Ecto neural progenitor cell (in vitro differentiated cells): ENCODE measurements at places on chromosomes 16 and 17.

- no peak for DNase-seq
Measured at GRCh38 chr16:13084331-13084730, 182.9 kb downstream of the SHISA9 start.

DNA sequence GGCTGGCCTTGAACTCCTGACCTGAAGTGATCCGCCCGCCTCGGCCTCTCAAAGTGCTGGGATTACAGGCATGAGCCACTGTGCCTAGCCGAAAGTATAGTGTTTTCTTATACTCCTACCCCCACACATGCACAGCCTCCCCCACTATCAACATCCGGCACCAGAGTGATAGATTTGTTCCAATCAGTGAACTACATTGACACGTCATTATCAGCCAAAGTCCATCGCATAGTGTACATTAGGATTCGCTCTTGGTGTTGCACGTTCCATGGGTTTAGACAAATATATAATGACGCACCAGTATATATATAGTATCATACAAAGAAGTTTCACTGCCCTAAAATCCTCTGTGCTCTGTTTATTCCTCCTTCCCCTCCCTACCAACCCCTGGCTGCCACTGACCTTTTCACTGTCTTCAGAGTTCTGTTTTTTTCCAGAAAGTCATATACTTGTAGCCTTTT is 11.9 kb upstream of the TM4SF5 start:
- DNase-seq: no peak

GRCh38 chr17:55785181-55785580 is 34.3 kb downstream of the PCTP start:
- DNase-seq: no peak

GRCh38 chr17:68461589-68461988 is 4.3 kb upstream of the WIPI1 start:
- DNase-seq: no peak

- no peak for DNase-seq
Measured at GRCh38 chr16:9002042-9002441, 38.3 kb upstream of the USP7 start.

DNA sequence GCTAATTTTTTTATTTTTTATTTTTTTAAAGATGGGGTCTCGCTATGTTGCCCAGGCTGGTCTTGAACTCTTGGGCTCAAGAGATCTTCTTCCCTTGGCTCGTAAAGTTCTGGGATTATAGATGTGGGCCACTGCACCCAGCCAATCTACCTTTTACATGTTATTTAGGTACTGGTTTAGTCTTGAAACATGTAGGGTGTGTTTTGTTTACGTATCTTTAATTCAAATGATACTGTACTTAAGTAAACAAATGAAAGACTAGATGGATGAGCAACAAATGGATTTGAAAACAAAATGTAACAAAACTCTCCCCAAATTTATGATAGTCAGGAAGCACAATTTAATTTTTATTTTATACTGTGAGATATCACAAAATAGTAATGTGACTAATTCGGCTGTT is 207.7 kb downstream of the LGALS9B start:
- DNase-seq: no peak

DNA sequence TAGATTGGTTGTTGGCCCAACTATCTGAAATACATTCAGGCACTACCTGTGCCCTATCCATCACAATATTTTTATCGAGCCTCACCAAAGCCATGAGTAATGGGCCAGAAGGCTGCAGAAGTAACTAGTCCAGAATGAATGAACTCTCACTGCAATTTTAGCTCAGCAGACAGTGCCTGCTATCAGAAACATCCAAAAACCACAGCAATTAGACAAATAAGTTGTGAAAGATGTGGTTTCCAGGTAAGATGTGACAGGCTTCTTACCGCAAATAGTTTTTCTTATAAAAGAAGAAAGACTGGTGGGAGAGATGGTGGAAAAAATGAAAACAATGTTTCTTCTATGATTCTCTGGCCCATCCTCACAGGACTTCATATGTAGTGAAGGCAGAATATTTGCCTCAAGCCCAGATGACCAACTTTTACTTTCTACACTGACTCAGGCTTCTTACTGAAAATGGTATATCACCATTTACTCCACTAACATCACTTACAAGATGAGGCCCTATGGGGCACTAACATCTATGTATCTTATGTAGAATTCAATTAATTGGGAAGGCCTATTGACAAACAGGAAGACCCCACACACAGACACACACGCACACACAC is 9.8 kb upstream of the RFFL start:
- no peak for DNase-seq

GRCh38 chr17:43616421-43616820 is 45.3 kb downstream of the MEOX1 start:
- DNase-seq: no peak

GRCh38 chr16:66524601-66525164 is 25.2 kb downstream of the TK2 start:
- no peak for DNase-seq

GRCh38 chr17:74005790-74006189 is 197.7 kb upstream of the RPL38 start:
- no peak for DNase-seq

- no peak for DNase-seq
Measured at GRCh38 chr16:12500771-12501170, 302.9 kb downstream of the CPPED1 start.

DNA sequence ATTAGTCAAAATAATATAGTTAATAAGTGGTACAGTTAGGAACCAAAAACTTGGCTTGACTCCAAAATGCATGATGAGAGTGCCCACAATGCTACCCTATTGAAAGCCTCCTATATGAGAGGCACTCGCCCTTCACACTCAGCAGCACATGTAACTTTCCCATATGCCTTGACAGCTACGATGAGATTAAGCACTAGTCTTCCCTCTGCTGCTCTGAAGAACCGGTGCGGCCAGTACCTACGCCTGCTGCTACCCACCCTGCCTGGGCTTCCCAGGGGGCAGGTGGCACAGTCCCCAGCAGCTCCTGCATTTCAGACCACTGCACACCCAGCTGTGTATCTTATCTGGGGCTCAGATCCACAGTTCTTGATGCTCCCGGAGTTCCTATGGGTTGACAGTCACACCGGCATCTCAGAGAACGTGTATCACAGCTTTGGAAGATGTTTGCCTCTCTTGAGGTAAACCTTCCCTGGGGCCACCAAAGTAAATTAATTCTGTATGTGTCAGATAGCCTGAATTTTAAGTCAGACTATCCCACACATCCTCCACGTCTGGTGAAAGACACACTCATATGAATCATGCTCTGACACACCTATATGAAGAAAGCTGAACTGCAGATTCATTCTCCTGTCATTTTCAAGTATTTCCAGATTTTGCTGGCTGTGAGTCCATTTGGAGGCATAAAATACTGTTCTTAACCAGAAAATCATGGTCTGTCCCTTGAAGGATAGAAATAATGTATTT is 77.8 kb downstream of the MYH10 start:
- DNase-seq: no peak

DNA sequence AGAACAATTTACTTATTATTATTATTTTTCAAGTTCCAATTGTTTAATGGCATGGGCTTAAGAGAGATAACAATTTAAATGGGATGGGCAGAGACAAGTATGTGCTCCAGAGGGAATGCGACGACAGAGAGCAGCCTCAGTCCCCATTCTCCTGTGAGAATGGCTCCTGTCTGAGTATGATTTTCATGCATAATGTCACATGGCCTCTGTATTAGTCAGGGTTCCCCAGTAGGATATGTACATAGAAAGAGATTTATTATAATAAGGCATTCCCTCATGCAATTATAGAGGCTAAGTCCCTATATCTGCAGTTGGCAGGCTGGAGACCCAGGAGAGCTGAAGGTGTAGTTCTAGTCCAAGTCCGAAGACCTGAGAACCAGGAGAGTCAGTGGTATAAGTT is 22.9 kb upstream of the NKD1 start:
- DNase-seq: no peak

GRCh38 chr16:30355144-30355953 is at the start of gene CD2BP2:
TSS of gene CD2BP2 (minus strand) at chr16:30355308. CDS start at chr16:30354681, 627 bp downstream.
- peak; percentile 93 for DNase-seq

DNA sequence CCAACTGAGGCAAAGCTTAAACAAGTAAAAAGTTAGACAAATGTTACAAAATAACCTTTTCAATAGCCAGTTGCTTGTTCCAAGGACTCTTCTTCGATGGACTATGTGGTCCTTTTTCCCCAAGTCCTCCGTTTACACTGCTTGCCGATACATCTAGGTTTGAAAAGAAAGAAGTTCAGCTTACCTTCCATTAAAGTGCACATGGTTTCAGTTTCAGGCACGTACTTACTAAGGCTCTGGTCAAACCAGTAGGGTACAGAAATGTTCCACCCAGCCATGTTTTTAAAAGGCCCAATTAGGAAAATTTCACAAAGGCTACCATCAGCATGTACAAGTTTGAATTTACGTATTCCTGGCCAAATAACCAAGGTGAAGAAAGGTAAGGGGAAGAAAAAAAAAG is 2.1 kb downstream of the SRSF2 start:
- DNase-seq: no peak

GRCh38 chr16:81809567-81809966 is 30.5 kb downstream of the PLCG2 start:
- no peak for DNase-seq
